Activated T-helper 2 cell treated with anti-CD3 and anti-CD28 coated beads, Interferon-gamma antibody, Interleukin-2, Interleukin-4, amounts not matched to agents 10 μg/mL and 5 μg/mL and 100 μg/mL, durations not matched to agents 14 hours and 24 hours and 36 hours (primary cell): ENCODE measurements at places on chromosomes 2 and 18.

- H3K36me3 ChIP-seq: no peaks in the 10 kb centered on the region
- H3K27ac ChIP-seq: no peak overlapping the region
- H3K27me3 ChIP-seq: peaks cover 14% of the 10 kb centered on the region
- H3K4me1 ChIP-seq: no peaks in the 10 kb centered on the region
- DNase-seq: no peak
- no peak overlapping the region for H3K4me3 ChIP-seq
These were observed 36.1 kb downstream of the STPG4 start for GRCh38 chr2:47119001-47119400.

GRCh38 chr2:43941966-43942365 is 53.8 kb downstream of the LRPPRC start:
- peaks cover 72% of the 10 kb centered on the region for H3K36me3 ChIP-seq
- H3K4me1 ChIP-seq: peaks cover 5% of the 10 kb centered on the region
- no peak overlapping the region for H3K4me3 ChIP-seq
- DNase-seq: no peak

GRCh38 chr18:64695851-64696553 is 547.1 kb upstream of the LINC00305 start:
- H3K36me3 ChIP-seq: no peaks in the 10 kb centered on the region
- H3K27ac ChIP-seq: no peak overlapping the region
- H3K4me3 ChIP-seq: no peak overlapping the region
- no peaks in the 10 kb centered on the region for H3K27me3 ChIP-seq
- H3K4me1 ChIP-seq: no peaks in the 10 kb centered on the region

- H3K27ac ChIP-seq: no peak overlapping the region
- no peaks in the 10 kb centered on the region for H3K4me1 ChIP-seq
- no peak overlapping the region for H3K4me3 ChIP-seq
- peaks cover 4% of the 10 kb centered on the region for H3K27me3 ChIP-seq
- no peak for DNase-seq
- H3K36me3 ChIP-seq: no peaks in the 10 kb centered on the region
These were observed 6.9 kb downstream of the STEAP3 start for GRCh38 chr2:119230219-119231185.

DNA sequence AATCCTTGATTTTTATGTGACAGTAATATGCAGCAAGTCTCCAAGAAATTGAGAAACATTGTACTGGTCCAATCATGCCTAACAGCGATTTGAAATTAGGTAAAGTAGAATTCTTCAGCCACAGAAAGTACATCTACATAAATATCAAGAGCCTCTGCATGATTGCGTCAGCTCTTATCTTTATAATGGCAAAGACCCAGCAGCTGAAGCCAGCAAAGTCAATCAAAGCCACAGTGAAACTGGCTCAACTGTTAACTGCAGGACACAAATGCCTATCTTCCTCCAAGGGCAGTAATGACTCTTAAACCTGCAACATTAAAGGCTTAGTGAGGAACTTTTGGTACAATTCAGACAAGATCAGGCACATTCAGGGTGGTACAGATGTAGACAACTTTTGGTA is 102.5 kb downstream of the BARD1 start:
- H3K4me1 ChIP-seq: peaks cover 8% of the 10 kb centered on the region
- peaks cover 20% of the 10 kb centered on the region for H3K27me3 ChIP-seq
- H3K27ac ChIP-seq: no peak overlapping the region
- DNase-seq: no peak
- H3K36me3 ChIP-seq: no peaks in the 10 kb centered on the region

- H3K36me3 ChIP-seq: no peaks in the 10 kb centered on the region
- no peak overlapping the region for H3K27ac ChIP-seq
- H3K27me3 ChIP-seq: peaks cover 7% of the 10 kb centered on the region
- peaks cover 26% of the 10 kb centered on the region for H3K4me1 ChIP-seq
- no peak overlapping the region for H3K4me3 ChIP-seq
- DNase-seq: no peak
These were observed 32.0 kb downstream of the LOXHD1 start for GRCh38 chr18:46625069-46625468.

DNA sequence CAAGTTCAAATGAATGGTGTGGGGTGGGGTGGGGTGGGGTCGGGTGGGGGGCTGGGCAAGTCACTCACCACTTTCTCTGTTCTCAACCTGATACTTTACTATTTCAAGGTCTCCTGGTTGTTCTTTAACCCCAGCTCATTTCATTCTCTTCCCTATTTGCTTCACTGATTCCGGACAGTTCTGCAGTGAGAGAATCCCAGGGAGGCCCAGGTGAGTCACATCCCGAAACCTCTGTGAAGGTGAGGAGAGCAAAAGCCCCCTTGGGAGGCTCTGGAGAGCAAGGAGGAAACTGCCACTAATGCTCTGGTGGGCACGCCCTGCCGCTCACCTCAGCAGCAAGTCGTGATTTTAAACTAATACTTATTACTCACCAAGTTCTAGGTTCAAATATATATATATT is 8.9 kb downstream of the EDAR start:
- H3K36me3 ChIP-seq: no peaks in the 10 kb centered on the region
- DNase-seq: no peak
- peaks cover 3% of the 10 kb centered on the region for H3K4me1 ChIP-seq
- peaks cover 2% of the 10 kb centered on the region for H3K27me3 ChIP-seq
- H3K4me3 ChIP-seq: no peak overlapping the region

- peaks cover 42% of the 10 kb centered on the region for H3K36me3 ChIP-seq
- no peak for DNase-seq
These were observed 20.9 kb downstream of the SLC39A10 start for GRCh38 chr2:195677884-195678283.

DNA sequence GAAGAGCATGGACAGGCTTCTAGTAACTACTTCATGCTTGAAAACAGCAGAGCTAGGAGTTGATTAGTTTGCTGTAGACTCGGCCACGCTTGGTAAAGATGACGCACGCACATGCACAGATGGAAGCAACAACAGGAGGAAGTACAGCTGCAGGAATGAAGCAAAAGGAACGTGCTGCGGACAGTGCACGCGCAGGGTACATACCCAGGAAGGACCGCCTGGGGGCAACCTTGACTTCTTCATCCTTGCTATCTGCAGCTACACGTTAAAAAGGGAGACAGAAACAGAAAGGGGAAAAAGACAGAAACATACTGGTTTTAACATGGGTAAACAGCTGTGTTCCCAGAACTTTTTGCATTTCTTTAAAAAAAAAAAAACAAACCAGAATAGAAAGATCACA is 17.7 kb downstream of the SLC66A2 start:
- H3K4me1 ChIP-seq: no peaks in the 10 kb centered on the region
- no peak overlapping the region for H3K27ac ChIP-seq
- H3K27me3 ChIP-seq: no peaks in the 10 kb centered on the region
- peaks cover 92% of the 10 kb centered on the region for H3K36me3 ChIP-seq
- H3K4me3 ChIP-seq: no peak overlapping the region
